AG08395 (cell line): ENCODE measurements at places on chromosomes 12 and 14.

GRCh38 chr12:104959335-104959841 is 1.3 kb upstream of the SLC41A2 start:
- peak; percentile 50 for DNase-seq

DNA sequence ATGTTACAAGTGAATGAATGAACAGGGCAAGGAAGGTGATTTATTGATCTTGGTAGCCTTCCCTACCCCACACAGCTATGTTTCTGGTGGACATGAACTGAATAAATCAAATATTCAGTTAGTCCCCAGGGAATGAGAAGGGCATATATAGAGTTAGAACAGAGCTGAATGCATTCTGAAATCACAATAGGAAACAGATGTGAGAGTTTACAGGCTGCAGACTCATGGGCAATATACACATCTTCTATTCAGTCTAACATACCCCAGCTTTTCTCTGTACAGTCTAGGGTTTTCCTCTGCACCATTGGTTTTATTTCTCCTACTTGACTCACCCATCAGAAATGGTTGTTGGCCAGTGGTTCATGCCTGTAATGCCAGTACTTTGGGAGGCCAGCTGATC is 7.3 kb upstream of the STX2 start:
- DNase-seq: peak; percentile 53

- DNase-seq: no peak
These were observed 31.6 kb downstream of the SPTLC2 start for GRCh38 chr14:77584809-77585208.

GRCh38 chr14:38065106-38065762 is 142.5 kb upstream of the SSTR1 start:
- DNase-seq: no peak

GRCh38 chr12:53489242-53489864 is 9.9 kb downstream of the MAP3K12 start:
- no peak for DNase-seq

DNA sequence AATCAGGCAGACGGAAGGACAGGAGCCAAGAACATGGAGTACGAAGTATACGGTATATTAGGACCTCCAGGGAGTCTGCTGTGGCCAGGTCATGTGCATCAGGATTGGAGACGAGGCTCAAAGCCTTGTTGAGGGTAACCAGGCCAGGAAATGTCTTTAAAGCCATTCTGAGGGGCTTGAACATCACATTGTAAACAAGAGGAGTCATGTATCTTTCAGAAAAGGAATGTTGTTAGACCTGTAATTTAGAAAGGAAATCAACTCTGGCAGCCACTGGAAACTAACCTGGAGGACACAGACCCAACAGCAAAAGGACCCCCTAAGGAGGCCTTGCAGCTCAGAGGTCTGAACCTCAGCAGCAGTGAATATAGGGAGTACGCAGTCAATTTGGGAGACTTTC is 7.5 kb downstream of the MAP3K9 start:
- DNase-seq: no peak

DNA sequence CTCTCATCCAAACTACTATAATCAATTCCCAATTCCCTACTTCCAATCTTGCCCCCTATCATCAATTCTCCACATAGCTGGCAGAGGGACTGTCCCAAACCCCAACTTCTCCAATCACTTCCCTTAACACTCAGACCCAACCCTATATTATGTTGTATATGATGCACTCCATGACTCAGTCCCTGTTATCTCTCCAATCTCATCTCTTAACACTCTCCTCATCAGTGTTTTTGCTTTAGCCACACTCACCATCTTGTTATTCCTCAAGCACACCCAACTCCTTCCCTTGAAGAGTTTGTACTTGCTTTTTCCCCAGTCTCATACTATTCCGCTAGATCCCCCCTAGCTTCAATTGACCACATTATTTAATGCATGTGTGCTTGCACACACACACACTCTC is 4.9 kb downstream of the RHOJ start:
- no peak for DNase-seq

DNA sequence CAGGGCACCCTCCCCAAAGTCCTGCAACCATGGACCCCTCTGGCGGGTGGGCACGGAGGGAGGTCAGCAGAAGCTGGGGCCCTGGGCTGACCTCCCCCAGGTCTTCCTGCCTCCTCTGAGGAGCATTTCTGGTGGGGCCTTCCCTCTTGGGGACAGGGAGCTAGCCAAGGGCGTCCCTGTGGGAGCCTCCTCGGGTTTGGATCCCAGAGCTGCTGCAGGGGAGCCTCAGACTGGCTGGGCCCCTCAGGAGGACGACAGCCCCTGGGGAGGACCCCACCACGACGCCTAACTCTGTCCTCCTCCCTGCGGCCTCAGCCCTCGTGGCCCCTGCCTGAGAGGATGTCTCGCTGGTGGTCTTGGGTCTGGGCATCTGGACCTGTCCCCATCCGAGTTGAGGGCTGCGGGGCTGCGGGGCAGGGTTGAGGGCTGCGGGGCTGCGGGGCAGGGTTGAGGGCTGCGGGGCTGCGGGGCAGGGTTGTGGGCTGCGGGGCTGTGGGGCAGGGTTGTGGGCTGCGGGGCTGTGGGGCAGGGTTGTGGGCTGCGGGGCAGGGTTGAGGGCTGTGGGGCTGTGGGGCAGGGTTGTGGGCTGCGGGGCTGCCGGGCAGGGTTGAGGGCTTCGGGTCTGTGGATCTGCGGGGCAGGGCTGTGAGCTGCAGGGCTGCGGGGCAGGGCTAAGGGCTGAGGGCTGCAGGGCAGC is 37.4 kb downstream of the FBRSL1 start:
- no peak for DNase-seq
